ENCODE measurements at places on chromosomes 11 and 22.
A peak's percentile ranks its signal among the peaks of the same experiment; 100 is the strongest.

DNA sequence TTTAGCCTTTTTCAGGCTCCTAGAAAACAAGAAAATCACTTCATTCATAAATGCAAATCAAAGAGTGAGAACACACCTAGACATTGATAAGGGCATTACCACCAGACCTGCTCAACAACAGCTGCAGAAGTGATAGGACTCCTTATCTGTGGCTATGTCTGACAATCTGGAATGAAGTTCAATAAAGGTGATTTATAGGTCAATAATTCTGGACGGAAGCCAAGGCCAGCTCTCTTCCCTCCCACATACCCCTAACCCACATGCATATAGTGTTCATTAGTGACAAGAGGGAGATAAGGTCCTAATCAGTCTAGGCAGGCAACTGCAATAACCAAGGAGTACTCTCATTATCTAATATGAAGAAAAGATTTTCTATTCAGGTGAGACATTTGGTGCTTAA, 111.3 kb downstream of the ETS1 start:
- DNase-seq, result no peak

DNA sequence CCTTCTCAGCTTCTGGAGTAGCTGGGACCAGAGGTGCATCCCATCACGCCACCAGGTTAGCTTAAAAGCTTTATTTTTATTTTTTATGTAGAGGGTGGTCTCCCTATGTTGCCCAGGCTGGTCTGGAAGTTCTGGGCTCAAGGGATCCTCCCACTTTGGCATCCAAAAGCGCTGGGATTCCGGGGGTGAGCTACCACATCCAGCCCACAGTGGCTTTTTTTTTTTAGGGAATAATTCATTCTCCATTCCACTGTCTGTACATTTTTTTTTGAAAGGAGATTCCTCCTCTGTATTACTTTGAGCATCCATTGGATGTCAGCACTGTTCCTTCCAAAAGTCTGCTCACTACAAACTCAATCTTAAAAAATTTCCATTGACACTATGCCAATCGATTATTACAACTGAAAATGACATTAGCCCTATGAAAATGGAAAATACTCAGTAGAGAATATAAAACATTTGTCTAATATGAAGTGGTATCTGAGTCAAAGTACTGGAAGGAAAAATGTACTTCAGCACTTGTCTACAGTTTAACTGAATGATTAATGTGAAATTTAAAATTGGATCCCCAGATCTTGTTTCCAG, 1.3 kb upstream of the LPXN start:
- DNase-seq, result no peak

DNA sequence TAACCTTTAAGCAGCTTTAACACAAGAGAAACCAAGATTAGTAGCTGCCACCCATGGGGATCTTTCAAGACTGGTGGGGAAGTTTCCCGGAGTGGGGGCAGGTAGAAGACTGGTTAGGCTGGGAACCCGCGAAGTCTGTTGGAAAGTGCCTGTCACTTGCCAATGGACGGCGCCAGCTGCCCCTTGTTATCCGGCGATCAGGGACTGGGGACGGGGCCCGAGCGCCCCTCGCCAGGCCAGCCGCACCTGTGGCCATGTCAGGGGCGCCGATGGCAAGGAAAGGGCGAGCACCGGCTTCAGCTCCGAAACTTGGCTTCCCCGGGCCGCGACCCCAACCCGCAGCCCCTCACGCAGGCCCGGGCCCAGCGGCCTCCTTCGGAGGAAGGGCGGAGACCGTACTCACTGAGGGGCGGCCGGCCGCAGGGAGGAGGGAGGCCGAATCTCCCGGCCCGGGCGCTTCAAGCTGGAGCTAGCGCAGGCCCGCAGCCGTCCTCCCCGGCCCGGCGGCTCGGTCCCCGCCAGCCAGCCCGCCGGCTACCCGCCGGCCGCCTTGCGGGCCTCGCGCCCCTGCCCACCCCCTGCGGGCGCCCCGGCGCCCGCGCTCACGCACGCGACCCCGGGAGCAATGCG, 539 bp downstream of the EIF4ENIF1 start:
- peak; percentile 7 for DNase-seq

DNA sequence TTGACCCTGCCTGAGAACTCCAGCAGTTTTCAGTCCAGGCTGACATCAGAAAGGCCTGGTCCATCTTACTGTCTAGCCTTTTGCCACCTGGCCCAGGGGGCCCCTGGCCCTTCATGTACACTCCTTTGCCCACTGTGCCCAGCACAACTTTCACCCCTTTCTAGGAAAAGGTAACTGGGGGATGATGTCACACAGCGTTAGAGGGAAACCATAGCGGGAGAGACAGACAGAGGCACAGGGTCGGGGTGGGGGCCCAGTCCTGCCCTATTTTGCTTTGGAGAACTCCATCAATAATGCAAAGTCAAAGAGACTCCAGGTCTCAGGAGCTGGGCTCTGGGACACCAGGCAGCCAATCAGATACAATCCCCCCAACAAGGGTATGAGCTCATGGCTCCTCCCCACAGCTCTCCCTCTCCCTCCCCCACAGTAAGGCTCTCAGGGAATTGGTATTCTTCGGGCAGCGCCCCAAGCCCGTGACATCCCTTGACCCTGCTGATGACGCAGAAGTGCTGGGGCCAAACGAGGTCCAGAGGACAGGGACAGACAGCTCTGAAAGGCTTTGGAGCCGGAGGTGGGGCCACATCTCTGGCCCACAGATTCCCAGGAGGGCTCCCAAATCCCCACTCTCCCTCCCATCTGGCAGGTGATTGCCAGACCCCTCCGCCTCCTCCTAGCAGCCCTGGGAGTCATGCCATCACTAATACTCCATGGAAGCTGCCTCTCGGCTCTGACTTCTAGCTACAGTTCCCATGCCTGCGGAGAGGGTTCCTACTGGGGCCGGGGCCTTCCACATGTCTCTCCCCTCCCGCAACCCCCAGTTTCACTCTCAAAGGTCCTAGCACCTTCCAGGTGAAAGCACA, 5.9 kb downstream of the USP2 start:
- no peak for DNase-seq

- DNase-seq, result no peak
Measured at GRCh38 chr11:27116684-27117083, 76.1 kb downstream of the BBOX1 start.

DNA sequence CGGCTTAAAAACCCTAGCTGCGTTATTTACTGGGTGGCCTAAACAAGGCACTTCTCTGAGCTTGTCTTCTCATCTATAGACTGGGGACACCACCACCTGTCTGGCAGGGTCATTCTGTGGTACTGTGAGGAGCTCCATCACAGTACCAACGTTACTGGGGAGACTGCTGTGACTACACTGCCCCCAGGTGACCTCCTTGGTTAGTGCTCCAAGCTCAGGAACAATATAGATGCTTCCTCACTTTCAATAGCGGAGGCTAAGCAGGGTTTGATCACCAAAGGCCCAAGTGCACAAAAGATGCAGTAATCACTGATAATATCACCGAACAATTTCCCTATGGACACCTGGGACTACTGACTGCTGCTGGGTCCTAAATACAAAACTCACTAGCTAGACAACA, 18.8 kb downstream of the PRPF19 start:
- no peak for DNase-seq

- no peak for DNase-seq
Measured at GRCh38 chr11:94183886-94184264, 55.2 kb downstream of the PANX1 start.

DNA sequence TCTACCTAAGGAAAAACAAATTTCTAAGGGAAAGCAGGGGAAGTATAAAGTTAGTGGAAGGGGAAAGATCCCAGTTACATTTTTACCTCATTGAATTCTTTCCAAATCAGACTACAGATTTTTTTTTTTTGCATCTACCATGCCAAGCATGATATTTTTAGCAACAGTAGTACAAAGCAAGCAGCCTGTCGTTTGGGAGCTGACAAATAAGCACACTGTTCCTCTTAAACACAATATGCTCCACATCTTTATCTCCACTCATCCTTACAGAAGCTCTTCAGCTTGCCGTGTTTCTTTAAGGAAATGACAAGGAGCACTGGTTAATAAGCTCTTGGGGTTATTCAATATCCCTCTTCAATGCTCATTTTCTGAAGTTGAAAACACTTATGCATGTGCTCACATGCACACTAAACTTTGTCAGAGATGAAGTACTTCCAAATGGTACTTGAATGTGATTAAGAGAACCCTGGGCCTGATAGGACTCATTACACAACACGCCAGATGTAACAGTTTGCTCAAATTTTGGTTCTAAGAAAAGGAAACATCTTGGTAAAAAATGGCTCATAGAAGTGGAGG, 53.8 kb downstream of the PAX6 start:
- no peak for DNase-seq

- DNase-seq, result no peak
Measured at GRCh38 chr11:7643314-7643713, 30.0 kb downstream of the CYB5R2 start.

- DNase-seq, result no peak
Measured at GRCh38 chr11:17528906-17529843, 15.0 kb downstream of the USH1C start.

DNA sequence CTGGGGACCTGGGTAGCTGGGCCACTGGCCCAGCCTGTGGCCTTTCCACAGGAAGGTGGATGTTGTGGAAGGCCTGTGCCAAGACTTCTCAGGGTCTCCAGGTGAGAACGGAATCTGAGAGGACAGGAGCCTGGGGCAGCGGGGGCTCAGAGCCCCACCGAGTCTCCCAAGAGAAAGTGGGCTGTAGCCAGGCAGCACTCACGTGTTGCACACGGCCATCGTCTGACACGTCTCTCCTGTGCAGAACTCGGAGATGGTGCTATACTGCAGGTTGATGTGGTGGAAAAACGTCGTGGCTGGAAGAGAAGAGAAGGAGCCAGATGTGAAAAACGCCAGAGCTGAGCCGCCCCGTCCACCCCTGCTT, 6.4 kb downstream of the MOB2 start:
- DNase-seq, result no peak

GRCh38 chr11:13283636-13284035, 6.0 kb downstream of the BMAL1 start:
- no peak for DNase-seq

DNA sequence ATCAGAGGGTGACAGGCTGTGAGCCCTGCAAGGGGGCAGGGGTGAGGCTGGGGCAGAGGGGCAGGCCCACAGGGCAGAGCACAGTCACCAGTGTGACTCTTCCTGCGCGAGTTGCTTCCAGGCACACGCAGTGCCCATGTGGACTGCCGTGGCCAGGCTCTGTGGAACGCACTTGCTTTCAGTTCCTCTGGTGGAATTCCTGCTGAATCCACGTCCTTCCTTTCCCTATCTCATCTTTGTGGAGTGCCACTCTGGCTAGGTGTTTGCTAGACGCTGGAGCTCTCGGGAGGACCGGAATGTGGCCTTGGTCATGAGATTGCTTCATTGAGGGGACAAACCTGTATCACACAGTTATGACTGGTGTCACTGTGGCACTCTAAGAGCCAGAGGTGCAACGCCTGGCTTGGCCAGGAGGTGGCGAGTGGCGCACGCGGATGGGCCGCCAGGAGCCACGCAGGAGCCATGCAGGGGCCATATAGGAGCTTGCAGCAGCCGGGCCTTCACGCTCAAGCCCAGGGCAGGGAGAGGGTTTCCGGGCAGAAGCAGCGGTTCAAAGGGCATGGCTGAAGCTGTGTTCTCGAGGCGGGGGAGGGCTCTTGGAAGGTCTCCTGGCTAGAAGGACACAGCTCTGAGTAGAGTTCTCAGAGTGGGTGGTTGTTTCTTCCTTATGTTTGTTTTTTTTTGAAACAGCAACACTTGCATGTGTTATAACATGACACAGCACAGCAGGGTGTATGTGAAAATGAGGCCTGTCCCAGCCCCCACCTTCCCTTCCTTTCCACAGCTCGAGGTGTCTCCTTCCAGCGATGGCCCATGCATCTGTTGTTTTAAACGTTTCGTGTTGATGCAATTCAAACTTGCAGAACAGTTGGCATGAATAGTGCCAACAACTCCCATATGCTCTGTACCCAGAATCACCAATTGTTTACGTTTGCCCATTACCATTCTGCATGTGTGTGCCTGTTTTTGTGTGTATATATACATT, 36.2 kb downstream of the TBC1D22A start:
- peak; percentile 56 for DNase-seq

DNA sequence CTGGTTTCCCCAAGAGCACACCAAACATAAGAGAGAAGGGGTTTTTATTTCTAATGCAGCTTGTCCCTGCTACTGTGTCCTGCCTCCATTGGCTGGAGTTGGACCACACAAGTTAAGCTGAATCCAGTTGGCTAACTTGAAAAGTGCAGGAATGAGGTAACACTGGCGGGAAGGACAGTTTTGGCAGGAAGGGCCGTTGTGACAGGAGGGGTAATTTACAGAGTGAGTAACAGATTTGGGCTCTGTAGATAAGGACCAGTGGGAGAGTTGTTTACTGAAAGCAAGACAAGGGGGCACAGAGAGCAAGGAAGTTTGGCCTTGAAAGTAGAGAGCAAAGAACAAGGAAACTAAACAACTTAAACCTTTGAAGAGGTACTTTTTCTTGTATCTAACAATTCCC, 1623.3 kb upstream of the RAG2 start:
- DNase-seq, result no peak

GRCh38 chr22:25057013-25057881, 104.7 kb downstream of the KIAA1671 start:
- peak; percentile 55 for DNase-seq

DNA sequence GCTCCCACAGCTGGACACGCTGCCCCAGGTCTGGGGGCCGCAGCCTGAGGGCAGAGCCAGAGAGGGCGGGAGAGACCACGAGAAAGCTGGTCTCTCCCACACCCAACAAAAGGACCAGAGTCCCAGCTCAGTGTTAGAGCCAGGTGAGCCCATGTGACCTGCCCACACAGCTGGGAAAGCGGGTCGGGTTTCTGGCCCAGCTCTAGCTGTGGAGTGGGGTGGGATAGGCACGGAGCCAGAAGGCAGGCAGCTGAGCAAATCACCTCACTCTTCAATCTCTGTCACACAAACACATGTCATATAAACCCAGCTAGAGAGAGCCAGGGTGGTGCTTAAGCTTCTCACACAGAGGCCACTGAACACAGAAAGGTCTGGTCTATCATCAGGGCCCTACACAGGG, 7.8 kb upstream of the EIF3D start:
- no peak for DNase-seq

DNA sequence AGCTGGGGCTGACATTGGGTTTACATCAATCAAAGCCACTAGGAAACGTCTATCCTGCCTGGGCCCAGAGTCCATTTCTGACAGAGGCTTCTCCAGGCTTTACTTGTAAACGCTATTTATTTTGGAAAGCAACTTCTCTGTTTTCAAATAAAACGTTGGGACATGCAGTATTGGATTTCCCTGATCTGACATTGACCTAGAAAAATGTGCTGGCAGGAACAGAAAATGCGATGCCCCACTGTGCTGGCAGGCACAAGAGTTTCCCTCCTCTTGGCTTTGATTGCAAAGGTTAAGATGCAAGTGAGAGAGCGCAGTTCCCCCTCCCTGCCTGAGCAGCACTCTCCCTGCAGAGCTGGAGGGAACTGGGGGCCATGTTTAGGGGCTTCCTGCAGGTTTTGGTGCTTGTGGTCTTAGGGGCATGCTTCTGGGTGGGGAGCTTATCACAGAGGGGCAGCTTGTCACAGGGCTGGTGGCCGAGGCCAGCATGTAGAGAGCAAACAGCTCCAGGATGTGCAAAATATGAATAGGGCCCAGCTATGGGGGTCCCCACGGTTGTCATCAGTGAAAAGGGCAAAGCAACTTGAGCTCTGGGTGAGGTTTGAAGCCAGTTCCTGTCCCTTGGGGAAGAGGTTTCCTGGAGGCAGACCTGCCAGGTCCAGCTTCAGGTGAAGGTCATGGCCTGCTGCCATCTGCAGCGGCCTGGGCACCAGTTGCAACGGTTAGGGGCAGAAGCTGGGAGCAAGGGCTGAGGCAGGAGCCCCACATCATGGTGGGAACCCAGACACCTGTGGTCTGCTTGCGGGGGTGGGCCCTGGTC, 42.3 kb upstream of the DKK3 start:
- DNase-seq, result no peak

Measured in central memory CD4-positive, alpha-beta T cell (primary cell).